ENCODE measurements at places on chromosomes 4 and X.

DNA sequence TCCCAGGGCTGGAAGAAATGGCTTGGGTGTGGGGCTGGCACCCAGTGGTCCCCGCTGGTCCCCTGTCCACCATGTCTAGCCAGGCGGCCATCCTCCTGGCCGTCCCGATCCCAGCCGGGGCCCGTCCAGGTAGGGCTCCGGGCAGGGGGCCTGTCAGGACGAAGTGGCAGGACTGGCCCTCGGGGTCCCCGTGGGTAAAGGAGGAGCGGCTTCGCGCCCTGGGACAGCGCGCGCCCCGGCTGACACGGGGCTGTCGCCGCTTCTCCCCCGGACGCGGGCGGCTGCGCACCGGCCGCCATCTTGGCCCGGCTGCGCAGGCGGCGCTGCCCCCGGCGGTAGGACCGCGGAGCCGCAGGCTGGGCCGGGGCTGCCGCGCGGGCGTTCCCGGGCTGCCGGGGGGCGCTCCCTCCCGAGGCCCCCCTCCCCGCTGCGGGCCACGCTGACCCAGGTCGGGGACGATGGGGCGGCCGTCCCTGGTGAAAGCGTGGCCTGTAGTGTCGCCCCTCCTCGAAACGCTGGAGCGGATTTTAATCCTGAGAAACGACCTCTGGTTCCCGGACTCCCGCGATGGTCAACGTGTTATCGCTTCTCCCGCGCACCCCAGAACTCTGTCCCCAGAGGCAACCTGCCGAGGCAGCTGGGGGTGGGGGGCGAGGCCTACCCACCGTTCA lies 60.4 kb upstream of the BCOR start:
- peak overlapping the region; percentile 52 for H3K4me3 ChIP-seq
- no peak for DNase-seq
- H3K4me1 ChIP-seq, result no peaks in the 10 kb centered on the region
- no peaks in the 10 kb centered on the region for H3K27me3 ChIP-seq
- H3K27ac ChIP-seq, result peak overlapping the region; percentile 75

DNA sequence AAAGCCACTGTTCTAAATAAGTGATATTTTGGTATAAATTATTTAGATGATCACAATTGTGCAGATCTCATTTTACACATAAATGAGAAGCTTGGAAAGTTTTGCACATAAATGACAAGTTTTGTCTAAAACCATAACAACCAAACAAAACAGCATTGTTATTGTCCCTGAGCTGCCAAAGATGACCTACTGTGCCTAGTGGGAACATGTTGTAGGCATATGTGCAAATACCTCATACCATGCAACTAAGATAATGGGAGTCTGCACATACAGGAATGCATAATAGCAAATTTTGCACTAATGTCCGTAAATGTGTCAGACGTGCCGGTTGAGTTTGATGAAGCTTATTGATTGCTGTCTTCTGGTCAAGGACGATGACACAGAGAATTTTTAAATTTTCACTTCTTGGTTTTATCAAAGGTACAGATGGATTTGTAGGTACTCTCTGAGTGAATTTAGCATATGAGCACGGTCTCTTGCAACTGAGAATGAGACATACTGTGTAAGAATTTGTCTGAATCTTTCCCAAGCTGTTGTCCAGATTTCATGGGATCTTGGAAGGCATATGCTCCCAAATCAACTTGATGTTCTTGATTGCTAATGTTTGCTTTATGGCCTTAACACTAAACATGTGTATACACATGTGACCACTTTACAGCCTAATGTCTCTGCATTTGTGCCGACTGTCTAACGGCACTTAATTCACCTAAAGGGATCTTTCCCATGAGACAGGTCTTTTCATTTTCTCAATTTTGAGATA lies 1133.5 kb downstream of the FAT4 start:
- no peak overlapping the region for H3K27ac ChIP-seq
- H3K36me3 ChIP-seq, result no peaks in the 10 kb centered on the region
- H3K4me3 ChIP-seq, result no peak overlapping the region
- no peak for DNase-seq

DNA sequence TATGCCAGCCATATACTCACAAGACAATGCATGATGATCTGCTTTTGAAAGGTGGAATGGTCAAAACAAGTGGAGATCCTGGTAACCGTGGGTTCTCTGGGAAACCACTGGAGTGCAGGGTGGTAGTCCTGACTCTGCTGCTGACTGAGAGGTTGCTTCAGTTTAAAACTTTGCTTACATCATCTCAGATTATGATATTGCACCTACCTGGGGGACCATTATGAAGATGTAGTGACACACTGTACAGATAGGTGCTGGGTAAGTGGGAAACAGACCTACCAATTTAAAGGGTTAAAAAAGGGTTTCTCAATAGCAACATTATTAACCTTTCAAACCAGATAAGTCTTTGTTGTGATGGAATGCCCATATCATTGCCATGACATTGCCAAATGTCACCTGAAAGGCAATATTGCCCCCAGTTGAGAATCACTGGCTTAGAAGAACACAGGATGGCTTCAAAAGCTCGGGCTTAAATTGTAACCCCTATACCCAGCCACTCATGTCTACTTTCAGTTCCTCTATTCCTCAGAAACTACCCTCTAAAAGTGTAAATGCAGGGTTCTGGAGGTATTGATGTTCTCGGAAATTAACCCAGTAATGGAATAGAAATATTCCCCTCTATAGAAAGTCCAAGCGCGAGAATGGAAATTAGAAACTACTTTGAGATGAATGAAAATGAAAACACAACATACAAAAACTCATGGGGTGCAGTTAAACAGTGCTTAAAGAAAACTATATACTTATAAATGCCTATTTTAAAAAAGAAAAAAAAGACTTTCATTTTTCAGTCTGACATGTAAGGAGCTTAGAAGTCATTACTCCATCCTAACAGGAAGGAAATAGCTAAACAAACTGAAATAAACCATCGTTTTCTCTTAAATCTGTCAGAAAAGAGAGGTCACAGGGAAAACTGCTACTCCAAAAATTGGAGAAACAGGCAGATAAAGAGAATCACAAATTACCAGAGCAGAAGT lies 65.8 kb downstream of the ARHGEF6 start:
- DNase-seq, result no peak
- no peak overlapping the region for H3K27ac ChIP-seq
- no peaks in the 10 kb centered on the region for H3K27me3 ChIP-seq
- no peaks in the 10 kb centered on the region for H3K36me3 ChIP-seq
- H3K4me3 ChIP-seq, result no peak overlapping the region
- H3K4me1 ChIP-seq, result no peaks in the 10 kb centered on the region

GRCh38 chr4:7642741-7643458 lies 208.2 kb upstream of the PSAPL1 start:
- no peaks in the 10 kb centered on the region for H3K36me3 ChIP-seq
- no peaks in the 10 kb centered on the region for H3K4me1 ChIP-seq
- no peak for DNase-seq
- no peak overlapping the region for H3K4me3 ChIP-seq

- peak overlapping the region; percentile 80 for H3K4me3 ChIP-seq
- H3K27me3 ChIP-seq, result no peaks in the 10 kb centered on the region
- H3K27ac ChIP-seq, result peak overlapping the region; percentile 95
- H3K36me3 ChIP-seq, result no peaks in the 10 kb centered on the region
Observed at GRCh38 chr4:147735413-147736301, 3.8 kb downstream of the ARHGAP10 start.

DNA sequence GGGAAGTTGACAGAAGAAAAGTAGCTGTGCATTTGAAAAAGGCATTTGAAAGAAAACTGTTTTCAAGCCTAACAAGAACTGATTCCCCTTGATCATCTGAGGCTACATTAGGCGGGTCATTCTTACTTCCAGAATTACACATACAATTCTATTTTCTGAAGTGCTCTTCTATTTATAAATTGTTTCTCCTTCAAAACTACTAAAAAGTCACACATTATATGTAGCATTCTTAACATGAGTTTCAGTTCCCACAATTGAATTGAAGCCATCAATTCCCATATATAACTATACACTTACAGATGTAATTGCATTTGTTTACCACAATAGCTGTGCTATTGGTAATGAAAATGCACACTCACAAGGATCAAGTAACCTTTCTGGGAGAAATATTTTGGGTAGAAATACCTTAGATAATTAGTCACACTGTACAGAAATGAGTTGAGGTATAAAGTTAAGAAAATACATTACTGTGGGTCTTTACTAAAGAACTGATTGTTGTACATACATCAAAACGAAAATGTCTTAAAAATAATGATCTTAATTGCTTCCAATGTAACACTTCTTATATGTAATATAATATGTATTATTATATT lies 1688.0 kb upstream of the AGA start:
- no peaks in the 10 kb centered on the region for H3K4me1 ChIP-seq
- no peaks in the 10 kb centered on the region for H3K27me3 ChIP-seq
- no peak overlapping the region for H3K4me3 ChIP-seq
- no peak overlapping the region for H3K27ac ChIP-seq
- no peaks in the 10 kb centered on the region for H3K36me3 ChIP-seq
- no peak for DNase-seq

DNA sequence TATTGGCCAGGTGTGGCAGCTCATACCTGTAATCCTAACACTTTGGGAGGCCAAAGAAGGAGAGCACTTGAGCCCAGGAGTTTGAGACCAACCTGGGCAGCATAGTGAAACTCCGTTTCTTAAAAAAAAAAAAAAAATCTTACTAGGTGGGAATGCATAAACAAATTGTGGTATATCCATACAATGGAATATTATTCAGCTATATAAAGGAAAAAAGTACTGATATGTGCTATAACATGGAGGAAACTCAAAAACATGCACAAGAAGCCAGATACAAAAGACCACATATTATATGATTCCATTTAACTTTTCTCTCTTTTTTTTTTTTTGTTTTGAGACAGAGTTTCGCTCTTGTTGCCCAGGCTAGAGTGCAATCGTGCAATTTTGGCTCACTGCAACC lies 13.5 kb upstream of the BCORL1 start:
- H3K4me3 ChIP-seq, result no peak overlapping the region
- no peaks in the 10 kb centered on the region for H3K4me1 ChIP-seq
- H3K27ac ChIP-seq, result no peak overlapping the region
- no peaks in the 10 kb centered on the region for H3K36me3 ChIP-seq

DNA sequence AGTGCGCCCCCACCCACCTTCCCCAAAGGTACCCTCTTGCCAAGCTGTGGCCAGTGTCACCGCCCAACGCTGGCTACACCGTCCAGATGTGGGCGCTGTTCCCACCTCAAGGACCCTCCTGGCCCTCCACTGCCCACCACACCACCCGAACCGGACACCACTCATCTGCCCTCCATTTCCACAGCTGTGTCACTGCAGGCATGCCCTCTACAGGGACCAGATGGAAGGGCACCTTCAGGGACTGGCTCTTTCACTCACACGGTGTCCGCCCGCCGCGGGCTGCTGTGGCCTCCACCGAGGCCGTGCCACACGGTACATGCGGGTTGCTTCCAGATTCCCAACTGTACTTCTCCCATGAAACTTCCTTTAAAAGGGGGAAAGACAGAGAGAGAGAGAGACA lies 87.7 kb downstream of the FAM53A start:
- peaks cover 4% of the 10 kb centered on the region for H3K27me3 ChIP-seq
- peak; percentile 26 for DNase-seq
- no peak overlapping the region for H3K27ac ChIP-seq
- no peak overlapping the region for H3K4me3 ChIP-seq
- no peaks in the 10 kb centered on the region for H3K4me1 ChIP-seq
- H3K36me3 ChIP-seq, result no peaks in the 10 kb centered on the region

GRCh38 chr4:111404673-111405072 lies 740.6 kb upstream of the FAM241A start:
- H3K4me3 ChIP-seq, result no peak overlapping the region
- H3K4me1 ChIP-seq, result peaks cover 16% of the 10 kb centered on the region
- no peak overlapping the region for H3K27ac ChIP-seq
- no peaks in the 10 kb centered on the region for H3K27me3 ChIP-seq

DNA sequence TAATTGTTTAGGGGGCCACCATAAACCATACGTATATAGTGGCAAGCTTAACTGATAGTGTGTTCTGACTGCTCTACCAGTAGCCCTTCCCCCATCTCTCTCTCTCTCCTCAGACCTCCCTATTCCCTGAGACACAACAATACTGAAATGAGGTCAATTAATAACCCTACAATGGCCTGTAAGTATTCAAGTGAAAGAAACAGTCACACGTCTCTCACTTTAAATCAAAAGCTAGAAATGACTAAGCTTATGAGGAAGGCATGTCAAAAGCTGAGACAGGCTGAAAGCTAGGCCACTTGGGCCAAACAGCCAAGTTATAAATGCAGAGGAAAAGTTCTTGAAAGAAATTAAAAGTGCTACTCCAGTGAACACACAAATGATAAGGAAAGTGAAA lies 78.0 kb downstream of the PRDM5 start:
- H3K27me3 ChIP-seq, result no peaks in the 10 kb centered on the region
- no peak for DNase-seq
- no peak overlapping the region for H3K27ac ChIP-seq

- H3K27ac ChIP-seq, result no peak overlapping the region
- no peaks in the 10 kb centered on the region for H3K27me3 ChIP-seq
- H3K4me1 ChIP-seq, result no peaks in the 10 kb centered on the region
- H3K4me3 ChIP-seq, result no peak overlapping the region
- DNase-seq, result no peak
Observed at GRCh38 chr4:70177090-70177489, 18.4 kb upstream of the ODAM start.

DNA sequence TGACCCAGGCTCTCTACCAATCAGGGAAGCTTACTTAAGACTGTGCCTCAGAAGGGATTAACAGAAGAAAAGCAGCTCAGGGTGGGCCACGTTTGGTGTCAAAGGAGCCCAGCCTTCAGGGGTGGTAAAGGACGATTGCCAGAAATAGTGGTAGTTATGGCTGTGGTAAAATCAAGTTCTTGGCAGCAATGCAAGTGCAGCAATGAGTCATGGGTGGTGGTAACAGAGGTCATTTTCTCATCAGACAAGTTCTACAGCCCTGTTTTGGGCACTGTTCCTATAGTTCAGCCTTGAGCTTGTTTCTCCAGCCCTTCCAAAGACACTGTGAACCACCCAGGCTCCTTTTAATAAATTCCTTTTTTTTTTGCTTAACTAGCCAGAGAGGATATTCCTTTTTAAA lies 120.3 kb downstream of the EFHC2 start:
- H3K4me1 ChIP-seq, result no peaks in the 10 kb centered on the region
- no peaks in the 10 kb centered on the region for H3K36me3 ChIP-seq
- no peaks in the 10 kb centered on the region for H3K27me3 ChIP-seq
- DNase-seq, result no peak
- H3K27ac ChIP-seq, result no peak overlapping the region
- H3K4me3 ChIP-seq, result no peak overlapping the region

- H3K4me1 ChIP-seq, result no peaks in the 10 kb centered on the region
- no peak overlapping the region for H3K4me3 ChIP-seq
Observed at GRCh38 chr4:162239992-162240769, 76.4 kb upstream of the FSTL5 start.

GRCh38 chr4:112422644-112423043 lies 93.3 kb downstream of the NEUROG2 start:
- no peak for DNase-seq
- no peaks in the 10 kb centered on the region for H3K36me3 ChIP-seq
- no peaks in the 10 kb centered on the region for H3K27me3 ChIP-seq
- no peak overlapping the region for H3K27ac ChIP-seq
- no peaks in the 10 kb centered on the region for H3K4me1 ChIP-seq
- H3K4me3 ChIP-seq, result no peak overlapping the region

- peak overlapping the region; percentile 100 for H3K27ac ChIP-seq
- H3K4me1 ChIP-seq, result peaks cover 19% of the 10 kb centered on the region
- no peaks in the 10 kb centered on the region for H3K27me3 ChIP-seq
- peak overlapping the region; percentile 95 for H3K4me3 ChIP-seq
Observed at GRCh38 chr4:139175646-139176301, 1.2 kb downstream of the ELF2 start.

GRCh38 chr4:83585982-83586508 lies 50.1 kb downstream of the GPAT3 start:
- H3K4me1 ChIP-seq, result peaks cover 10% of the 10 kb centered on the region
- H3K27ac ChIP-seq, result no peak overlapping the region
- no peaks in the 10 kb centered on the region for H3K27me3 ChIP-seq
- H3K4me3 ChIP-seq, result no peak overlapping the region
- no peak for DNase-seq
- peaks cover 11% of the 10 kb centered on the region for H3K36me3 ChIP-seq

All from sigmoid colon (tissue), 7 donors.